ENCODE measurements at places on chromosomes 4 and X.

DNA sequence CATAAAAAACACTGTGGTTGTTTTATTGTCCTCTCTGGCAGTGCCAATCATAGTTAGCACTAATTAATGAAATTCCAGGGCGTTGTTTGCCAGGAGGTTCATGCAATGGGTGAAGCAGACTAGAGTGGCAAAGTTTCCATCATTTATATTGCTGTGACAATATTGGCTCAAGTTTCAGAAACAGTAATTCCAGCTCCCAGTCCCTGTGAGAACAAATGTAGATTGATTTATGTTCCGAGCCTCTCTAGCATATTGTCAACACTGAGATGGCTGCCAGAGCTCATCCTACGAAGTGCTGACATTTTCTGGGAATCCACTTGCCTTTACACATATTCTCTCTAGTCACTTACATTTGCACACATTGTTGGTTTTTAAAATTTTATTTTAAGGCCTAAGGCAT, 440.0 kb upstream of the IGFBP7 start:
- no peak for DNase-seq

DNA sequence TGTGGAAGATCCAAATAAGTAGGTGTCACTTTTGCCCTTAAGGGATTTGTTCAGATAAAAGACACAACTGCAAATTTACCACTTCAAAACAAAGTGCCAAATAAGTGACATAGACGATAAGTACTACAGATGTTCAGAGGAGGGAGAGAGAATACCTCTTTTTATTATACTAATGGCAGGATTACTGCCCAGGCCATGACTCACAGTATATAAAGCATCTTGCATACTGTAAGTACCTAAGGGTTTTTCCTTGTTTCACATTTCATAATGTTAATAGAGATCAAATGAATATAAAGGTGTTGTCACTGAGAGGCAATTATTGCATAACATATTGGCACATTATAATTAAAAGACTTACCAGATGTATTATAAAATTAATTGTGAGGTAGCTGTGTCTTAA, 46.4 kb downstream of the PTPN13 start:
- no peak for DNase-seq

DNA sequence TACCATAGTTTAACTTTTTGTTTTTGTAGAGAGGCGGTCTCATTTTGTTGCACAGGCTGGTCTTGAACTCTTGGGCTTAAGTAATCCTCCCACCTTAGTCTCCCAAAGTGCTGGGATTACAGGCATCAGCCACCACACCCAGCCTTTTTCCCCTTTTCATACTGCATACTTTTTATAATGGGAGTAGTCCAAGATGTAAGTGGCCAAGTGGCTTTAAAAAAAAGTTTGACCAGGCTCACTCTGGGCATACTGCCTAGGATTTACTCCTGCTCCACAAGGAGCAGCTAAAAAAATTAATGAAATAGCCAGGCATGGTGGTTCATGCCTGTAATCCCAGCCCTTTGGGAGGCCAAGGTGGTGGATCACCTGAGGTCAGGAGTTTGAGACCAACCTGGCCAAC, 6.0 kb downstream of the GRSF1 start:
- no peak for DNase-seq

DNA sequence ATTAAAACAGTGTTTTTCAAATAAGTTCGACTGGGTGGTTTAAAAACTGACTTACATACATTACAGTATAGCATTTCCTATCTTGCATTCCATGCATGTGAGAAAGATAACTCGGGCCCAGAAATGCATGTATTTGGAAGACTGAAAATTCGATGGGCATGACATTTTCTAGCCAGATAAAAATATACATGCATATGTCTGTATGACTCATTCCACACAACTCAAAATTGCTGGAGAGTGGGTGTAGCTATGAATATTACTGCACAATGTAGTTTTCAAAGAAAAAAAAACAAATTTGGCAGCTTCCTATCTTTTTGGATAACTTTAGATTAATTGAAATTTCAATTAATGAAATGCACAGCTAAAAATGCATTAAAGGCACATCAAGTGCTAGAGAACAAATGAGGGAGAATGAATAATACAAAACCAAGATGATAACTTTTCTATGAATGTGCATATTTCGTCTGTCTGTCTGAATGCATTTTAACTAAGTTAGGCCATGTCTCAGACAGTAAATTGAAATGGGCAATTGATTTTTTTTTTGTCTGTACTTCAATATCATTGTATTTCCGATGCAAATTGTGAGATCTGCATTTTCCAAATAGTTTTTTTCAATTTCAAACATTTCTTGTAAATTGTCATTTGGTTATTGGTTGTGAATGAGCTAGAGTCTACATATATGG, 54.5 kb upstream of the GABRA2 start:
- no peak for DNase-seq

DNA sequence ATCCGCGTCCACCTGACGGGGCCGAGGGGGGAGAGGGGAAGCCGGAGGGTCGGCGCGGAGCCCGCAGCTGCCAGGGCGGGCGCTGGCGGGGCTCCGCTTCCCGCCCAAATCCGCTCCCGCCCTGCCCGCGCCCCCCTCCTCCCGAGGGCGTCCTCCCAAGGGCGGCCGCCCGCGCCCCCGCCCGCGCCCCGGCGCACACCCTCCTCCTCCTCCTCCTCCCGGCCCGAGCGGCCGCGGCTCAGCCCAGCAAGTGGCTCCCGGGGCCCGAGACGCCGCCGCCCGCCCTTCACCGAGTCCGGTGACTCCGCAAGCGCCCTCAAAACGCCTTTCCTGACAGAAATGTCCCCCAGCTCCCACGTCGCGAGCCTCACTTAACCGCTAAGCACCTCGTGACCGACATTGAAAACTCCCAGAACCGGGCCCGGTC, 487 bp downstream of the HMGB2 start:
- DNase-seq = no peak

DNA sequence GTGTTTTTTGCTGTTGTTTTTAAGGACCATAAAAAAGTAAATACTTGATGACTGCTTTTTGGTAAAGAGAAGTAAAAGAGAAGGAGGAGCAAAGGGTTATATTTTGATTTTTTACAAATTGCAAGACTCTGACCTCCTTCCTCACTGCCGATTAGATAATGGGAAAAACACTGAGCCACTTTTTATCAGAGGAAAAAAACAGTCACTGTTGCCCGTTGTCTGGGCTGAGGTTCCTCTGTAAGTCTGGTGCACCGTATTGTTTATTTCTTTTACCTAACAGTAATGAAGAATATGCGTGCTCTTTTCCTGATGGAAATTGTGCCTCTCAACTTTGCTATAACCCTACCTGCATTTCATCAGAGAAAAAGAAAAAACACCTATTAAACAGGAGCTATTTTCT, 178.7 kb upstream of the EMCN start:
- no peak for DNase-seq

All from SIG-M5 (cell line).